ENCODE measurements at places on chromosomes 4 and X.

GRCh38 chrX:71178908-71179307, 34.3 kb downstream of the NLGN3 start:
- DNase-seq: peak; percentile 50
- H3K27ac ChIP-seq: no peak overlapping the region
- H3K4me3 ChIP-seq: no peak overlapping the region

DNA sequence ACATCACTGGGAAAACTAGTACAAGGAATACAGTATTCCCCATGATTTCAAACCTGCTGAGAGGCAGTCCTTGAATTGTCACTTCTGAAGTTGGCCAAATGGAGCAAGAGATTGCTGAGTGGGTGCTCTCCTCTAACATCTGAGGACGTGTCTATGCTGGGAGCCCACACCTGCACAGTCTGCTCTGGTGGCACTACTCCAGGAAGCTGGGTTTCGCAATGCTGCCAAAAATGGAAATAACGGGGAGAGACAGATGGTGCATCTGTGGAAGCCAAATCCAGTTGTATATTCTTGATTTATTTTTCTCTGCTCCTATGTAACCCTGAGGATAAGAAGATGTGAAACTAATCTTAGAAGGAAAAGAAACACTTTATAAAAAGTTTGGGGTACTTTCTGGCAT, 240.1 kb upstream of the CTSO start:
- H3K27ac ChIP-seq: no peak overlapping the region
- no peak for DNase-seq
- H3K4me1 ChIP-seq: no peaks in the 10 kb centered on the region
- no peak overlapping the region for H3K4me3 ChIP-seq
- no peaks in the 10 kb centered on the region for H3K27me3 ChIP-seq
- no peaks in the 10 kb centered on the region for H3K36me3 ChIP-seq

DNA sequence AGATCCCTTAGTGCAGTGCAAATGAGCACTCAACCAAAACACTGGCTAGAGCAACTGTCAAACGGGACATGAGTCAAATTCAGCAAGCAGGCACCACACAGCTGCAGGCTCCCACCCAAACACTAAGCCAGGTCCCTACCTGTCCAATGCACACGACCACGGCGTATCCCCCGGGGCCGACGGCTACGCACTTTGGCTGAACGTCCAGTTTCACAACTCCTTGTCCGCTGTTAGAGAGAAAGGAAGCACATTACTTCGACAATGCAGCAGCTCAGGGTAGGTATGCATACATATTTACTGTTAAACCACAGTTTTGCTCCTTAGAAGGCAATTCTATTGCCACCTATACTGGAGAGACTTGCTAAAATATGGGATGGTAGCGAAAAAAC, 35.4 kb downstream of the WDR1 start:
- peaks cover 99% of the 10 kb centered on the region for H3K36me3 ChIP-seq
- H3K27ac ChIP-seq: no peak overlapping the region

GRCh38 chr4:1242506-1243450, 6.2 kb downstream of the CTBP1 start:
- no peaks in the 10 kb centered on the region for H3K4me1 ChIP-seq
- H3K4me3 ChIP-seq: no peak overlapping the region
- no peak for DNase-seq
- H3K27ac ChIP-seq: no peak overlapping the region
- H3K27me3 ChIP-seq: no peaks in the 10 kb centered on the region
- H3K36me3 ChIP-seq: peaks cover 53% of the 10 kb centered on the region

DNA sequence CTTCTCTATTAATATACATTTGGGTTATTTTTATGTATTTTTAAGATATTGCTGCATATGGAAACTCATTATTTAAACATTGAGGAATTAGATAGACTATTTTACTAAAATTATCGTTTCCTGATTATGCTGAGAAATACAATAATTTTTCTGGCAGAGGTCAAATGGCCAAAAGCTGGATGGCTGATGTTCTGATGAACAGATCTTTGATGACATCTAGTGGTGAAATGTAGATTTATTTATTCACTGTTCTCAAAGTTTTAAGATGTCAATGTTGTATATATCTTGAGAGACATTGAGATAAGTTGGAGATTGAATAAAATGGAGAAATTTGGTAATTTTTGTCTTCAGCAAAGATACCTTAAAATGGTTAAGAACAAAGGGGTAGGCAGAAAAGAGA, 96.2 kb downstream of the UGT8 start:
- DNase-seq: peak; percentile 37
- no peaks in the 10 kb centered on the region for H3K27me3 ChIP-seq
- H3K4me1 ChIP-seq: no peaks in the 10 kb centered on the region

DNA sequence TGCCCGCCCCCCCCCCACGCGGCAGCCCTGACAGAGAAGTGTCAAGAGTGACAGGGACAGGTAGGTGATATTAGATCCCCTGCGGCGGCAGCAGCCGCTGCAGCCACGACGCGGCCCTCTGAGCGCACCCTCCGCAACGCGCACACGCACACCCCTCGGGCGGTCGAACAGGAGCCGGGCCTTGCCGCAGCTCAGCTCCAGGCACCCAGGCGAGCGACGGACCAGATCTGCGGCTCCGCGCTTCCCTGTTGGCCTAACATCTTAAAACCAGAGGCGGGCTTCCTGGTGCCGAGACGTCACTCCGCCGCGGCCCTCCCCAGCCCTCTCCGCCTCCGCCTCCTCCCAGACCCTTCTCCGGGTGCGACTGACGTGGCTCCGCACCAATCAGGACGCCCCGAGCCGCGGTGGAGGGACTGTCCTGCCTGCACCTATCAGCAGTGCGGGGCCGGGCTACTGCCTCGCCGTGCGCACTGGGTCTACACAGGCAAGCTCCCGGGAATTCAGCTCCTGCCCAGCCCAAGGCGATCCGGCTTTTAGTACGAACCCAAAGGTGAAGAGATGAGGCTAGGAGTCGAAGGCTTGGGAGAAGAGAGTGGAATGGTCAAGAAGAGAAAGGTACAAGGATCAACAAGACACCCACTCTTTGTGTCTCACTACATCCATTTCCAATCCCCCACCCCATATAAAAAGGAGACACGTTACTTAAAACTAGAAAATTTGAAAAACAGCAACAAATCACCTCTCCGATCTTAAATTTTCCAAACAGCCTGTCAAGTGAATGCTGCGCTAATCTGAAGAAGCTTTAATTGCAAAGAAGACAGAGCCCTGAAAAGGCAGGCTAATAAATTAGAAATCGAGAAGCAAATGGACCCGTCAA, at the start of gene PITX2:
Gene PITX2 (minus strand): TSS at position 237 of the 877 bp plus-strand sequence. CDS start 617 bp downstream, outside the sequence.
- H3K27me3 ChIP-seq: peaks cover 57% of the 10 kb centered on the region
- DNase-seq: no peak
- no peaks in the 10 kb centered on the region for H3K36me3 ChIP-seq
- H3K27ac ChIP-seq: no peak within 1 kb of the TSS
- H3K4me1 ChIP-seq: no peaks in the 10 kb centered on the region

GRCh38 chr4:121773883-121774282, 8.9 kb upstream of the SMIM43 start:
- H3K36me3 ChIP-seq: no peaks in the 10 kb centered on the region
- no peak overlapping the region for H3K27ac ChIP-seq
- DNase-seq: no peak
- H3K4me3 ChIP-seq: no peak overlapping the region
- H3K4me1 ChIP-seq: peaks cover 6% of the 10 kb centered on the region
- H3K27me3 ChIP-seq: peaks cover 19% of the 10 kb centered on the region

DNA sequence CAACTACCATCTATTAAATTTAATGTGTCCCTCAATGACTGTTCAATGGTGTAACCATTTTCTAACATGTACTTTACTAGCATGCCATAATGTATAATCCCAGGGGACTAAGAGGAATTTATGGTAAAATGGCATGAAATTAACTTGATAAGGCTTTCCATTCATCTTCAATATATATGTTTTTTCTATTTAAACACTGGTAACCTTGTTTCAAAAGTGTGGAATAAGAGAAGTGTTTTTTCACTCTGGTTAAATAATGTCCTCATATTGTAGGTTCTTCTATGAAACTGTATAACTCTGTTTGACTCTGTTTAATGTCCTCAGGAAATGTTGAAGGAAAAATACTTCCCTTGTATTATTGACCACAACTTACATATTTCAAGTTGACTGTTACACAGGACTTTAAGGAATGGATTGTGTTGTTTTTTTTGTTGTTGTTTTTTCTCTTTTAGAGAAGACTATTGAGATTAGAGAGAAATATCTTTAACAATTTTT, 113.8 kb upstream of the ARSJ start:
- H3K27me3 ChIP-seq: no peaks in the 10 kb centered on the region
- no peak for DNase-seq
- no peak overlapping the region for H3K4me3 ChIP-seq
- no peaks in the 10 kb centered on the region for H3K36me3 ChIP-seq

GRCh38 chrX:131795442-131796229, 227.5 kb upstream of the STK26 start:
- H3K4me1 ChIP-seq: no peaks in the 10 kb centered on the region
- no peaks in the 10 kb centered on the region for H3K27me3 ChIP-seq
- no peak for DNase-seq
- no peak overlapping the region for H3K4me3 ChIP-seq
- peaks cover 55% of the 10 kb centered on the region for H3K36me3 ChIP-seq

- DNase-seq: no peak
- no peak overlapping the region for H3K27ac ChIP-seq
- no peaks in the 10 kb centered on the region for H3K4me1 ChIP-seq
- no peaks in the 10 kb centered on the region for H3K27me3 ChIP-seq
- H3K4me3 ChIP-seq: no peak overlapping the region
Observed at GRCh38 chrX:7085879-7086278, 61.6 kb upstream of the STS start.

GRCh38 chr4:128868758-128869157, 59.3 kb downstream of the JADE1 start:
- H3K27me3 ChIP-seq: no peaks in the 10 kb centered on the region
- no peak overlapping the region for H3K27ac ChIP-seq
- DNase-seq: no peak
- H3K4me3 ChIP-seq: no peak overlapping the region
- peaks cover 98% of the 10 kb centered on the region for H3K36me3 ChIP-seq

GRCh38 chrX:16251782-16252181, 84.5 kb downstream of the MAGEB17 start:
- H3K4me3 ChIP-seq: no peak overlapping the region
- no peaks in the 10 kb centered on the region for H3K27me3 ChIP-seq
- H3K36me3 ChIP-seq: no peaks in the 10 kb centered on the region
- no peak for DNase-seq
- H3K4me1 ChIP-seq: no peaks in the 10 kb centered on the region
- H3K27ac ChIP-seq: no peak overlapping the region

DNA sequence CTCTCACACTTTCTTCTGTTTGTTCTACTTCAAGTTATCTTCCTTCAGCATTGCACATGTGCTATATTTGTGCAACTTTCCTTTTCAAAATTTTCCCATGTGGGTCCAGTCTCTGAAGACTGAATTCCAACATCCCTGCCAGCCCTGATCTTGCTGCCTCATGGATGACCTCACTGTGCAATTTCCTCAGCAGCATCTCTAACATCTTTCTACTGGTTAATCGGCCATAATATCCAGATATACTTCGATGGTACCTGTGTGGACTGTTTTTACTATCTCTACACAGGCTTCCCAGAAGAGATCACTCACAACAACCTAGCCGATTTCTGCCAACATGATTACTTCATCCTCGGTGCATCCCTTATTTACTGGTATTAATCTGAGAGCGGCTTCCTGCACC, 41.5 kb downstream of the GPM6A start:
- H3K36me3 ChIP-seq: no peaks in the 10 kb centered on the region
- H3K27ac ChIP-seq: no peak overlapping the region
- no peak for DNase-seq
- H3K4me1 ChIP-seq: no peaks in the 10 kb centered on the region

GRCh38 chr4:82823062-82823461, 24.5 kb upstream of the SCD5 start:
- no peak overlapping the region for H3K4me3 ChIP-seq
- no peaks in the 10 kb centered on the region for H3K4me1 ChIP-seq
- H3K27ac ChIP-seq: no peak overlapping the region
- peaks cover 90% of the 10 kb centered on the region for H3K36me3 ChIP-seq

- no peaks in the 10 kb centered on the region for H3K4me1 ChIP-seq
- no peak for DNase-seq
- H3K36me3 ChIP-seq: no peaks in the 10 kb centered on the region
- H3K27ac ChIP-seq: no peak overlapping the region
Observed at GRCh38 chrX:4764888-4765287, 1051.4 kb upstream of the PRKX start.

- H3K27ac ChIP-seq: no peak overlapping the region
- no peaks in the 10 kb centered on the region for H3K27me3 ChIP-seq
- H3K4me3 ChIP-seq: no peak overlapping the region
- no peaks in the 10 kb centered on the region for H3K36me3 ChIP-seq
Observed at GRCh38 chrX:65589304-65589703, 54.7 kb upstream of the LAS1L start.

DNA sequence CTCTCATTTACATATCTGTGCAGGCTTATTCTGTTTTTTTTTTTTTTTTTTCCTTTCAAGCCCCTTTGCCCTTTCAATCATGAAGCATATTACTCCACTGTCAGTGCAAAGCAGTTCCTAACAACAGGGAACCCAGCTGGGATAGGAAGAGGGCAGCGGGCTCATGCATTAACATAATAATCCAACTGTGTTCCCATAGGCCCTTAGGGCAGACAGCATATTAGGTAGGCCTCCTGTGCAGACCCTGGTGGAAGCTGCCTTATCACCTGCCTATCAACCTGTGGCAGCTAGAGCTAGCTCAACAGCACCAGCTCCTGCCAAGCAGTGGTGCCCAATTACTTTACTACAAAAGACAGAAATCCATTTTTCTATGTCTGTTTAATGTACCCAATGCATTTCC, 49.3 kb downstream of the SLC10A7 start:
- no peak for DNase-seq
- H3K27ac ChIP-seq: no peak overlapping the region
- 0 out of 3 replicates have a peak, but pooled peaks cover 5% of the 10 kb centered on the region for H3K4me1 ChIP-seq
- no peaks in the 10 kb centered on the region for H3K36me3 ChIP-seq
- H3K27me3 ChIP-seq: no peaks in the 10 kb centered on the region

DNA sequence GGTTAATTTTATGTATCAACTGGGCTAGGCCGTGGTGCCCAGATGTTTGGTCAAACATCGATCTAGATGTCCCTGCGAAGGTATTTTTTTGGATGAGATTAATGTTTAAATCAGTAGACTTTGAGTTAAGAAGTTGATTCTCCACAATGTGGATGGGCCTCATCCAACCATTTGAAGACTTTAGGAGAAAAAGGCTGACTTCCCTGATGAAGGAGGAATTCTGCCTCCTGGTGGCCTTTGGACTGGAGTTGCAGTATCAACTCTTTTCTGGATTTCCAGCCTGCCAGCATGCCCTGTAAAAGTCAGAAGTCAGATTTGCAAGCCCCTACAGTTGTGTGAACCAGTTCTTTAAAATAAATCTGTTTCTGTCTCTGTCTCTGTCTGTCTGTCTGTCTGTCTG, 91.4 kb downstream of the STK32B start:
- peak; percentile 33 for DNase-seq
- no peak overlapping the region for H3K27ac ChIP-seq
- H3K36me3 ChIP-seq: no peaks in the 10 kb centered on the region

DNA sequence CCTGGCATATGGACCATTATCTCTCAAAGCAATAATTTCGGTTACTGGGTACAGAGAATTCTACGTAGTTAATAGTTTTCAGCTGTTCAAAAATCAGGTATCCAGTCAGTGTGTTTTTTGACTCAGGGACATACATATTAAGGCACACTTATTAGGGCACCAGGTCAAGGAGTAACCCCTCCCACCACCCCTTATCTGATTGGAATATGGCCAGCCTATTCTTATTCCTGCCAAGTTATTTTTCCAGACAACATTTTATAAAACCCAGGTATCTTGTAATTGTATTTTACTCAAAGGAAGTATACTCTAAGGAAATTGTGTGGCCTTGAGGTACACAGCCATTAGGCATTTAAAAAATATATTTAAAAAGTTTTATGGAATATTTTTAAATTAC, 4.3 kb downstream of the ZFX start:
- H3K4me3 ChIP-seq: no peak overlapping the region
- H3K36me3 ChIP-seq: peaks cover 41% of the 10 kb centered on the region
- H3K27ac ChIP-seq: no peak overlapping the region
- H3K27me3 ChIP-seq: no peaks in the 10 kb centered on the region
- peak; percentile 23 for DNase-seq
- H3K4me1 ChIP-seq: peaks cover 12% of the 10 kb centered on the region
